ENCODE measurements at places on chromosomes 16 and 17. TPM values are rescaled to one million over a fixed set of nuclear protein-coding genes. Genes with fewer than 3 reads are reported as not detected.

- DNase-seq, result no peak
Observed at GRCh38 chr17:80614332-80615047, 69.9 kb downstream of the RPTOR start.

- DNase-seq, result no peak
Observed at GRCh38 chr17:57174591-57174990, 81.7 kb upstream of the MSI2 start.

DNA sequence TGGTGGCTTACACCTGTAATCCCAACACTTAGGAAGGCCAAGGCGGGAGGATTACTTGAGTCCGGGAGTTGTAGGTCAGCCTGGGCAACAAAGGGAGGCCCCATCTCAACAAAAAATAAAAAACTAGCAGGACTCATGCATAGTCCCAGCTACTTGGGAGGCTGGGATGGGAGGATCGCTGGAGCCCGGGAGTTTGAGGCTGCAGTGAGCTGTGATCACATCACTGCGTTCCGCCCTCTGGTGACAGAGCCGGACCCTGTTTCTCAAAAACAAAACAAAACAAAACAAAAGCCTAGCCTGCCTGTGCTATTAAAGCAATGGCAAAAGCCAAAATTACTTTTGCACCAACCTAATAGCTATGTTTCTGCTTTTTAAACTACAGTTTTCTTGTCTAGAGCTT is 1.5 kb downstream of the FCSK start:
- DNase-seq, result no peak

DNA sequence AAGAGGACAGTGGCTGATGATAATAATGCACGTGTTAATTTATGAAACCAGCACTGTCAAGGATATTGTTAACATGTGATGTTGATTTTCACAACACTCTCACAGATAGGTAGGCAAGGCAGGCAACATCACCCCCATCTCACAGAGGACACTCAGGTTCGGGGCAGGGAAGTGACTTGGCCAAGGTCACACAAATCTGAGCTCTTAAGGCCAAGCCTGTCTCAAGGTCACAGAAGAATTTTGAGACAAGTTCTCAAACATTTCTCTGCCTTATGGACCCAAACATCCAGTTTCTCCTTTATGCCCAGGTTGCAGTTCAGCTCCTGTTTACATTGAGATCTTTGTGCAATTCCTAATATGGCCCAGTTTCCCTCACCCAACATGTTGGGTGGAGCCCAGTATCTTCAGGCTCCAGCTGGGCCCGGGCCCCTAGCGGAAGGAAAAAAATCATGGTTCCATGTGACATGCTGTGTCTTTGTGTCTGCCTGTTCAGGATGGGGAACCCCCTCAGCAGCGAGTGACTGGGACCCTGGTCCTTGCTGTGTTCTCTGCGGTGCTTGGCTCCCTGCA is 1.3 kb downstream of the SLC2A4 start:
- no peak for DNase-seq

GRCh38 chr17:50660042-50660886 is 25.6 kb downstream of the ABCC3 start:
- no peak for DNase-seq

GRCh38 chr17:61351745-61352407 is 47.8 kb upstream of the TBX2 start:
- no peak for DNase-seq

GRCh38 chr17:6096201-6097004 is 26.2 kb downstream of the WSCD1 start:
- DNase-seq, result no peak

The MEOX1 gene
- polyA plus RNA-seq, result 25.0 TPM

The GPRC5B gene
- polyA plus RNA-seq, result 125 TPM

The LITAFD gene
- polyA plus RNA-seq, result not detected

Data from left renal cortex interstitium (tissue), 4 donors.